Retinal pigment epithelial cell (primary cell): ENCODE measurements at places on chromosomes 2 and 18.

DNA sequence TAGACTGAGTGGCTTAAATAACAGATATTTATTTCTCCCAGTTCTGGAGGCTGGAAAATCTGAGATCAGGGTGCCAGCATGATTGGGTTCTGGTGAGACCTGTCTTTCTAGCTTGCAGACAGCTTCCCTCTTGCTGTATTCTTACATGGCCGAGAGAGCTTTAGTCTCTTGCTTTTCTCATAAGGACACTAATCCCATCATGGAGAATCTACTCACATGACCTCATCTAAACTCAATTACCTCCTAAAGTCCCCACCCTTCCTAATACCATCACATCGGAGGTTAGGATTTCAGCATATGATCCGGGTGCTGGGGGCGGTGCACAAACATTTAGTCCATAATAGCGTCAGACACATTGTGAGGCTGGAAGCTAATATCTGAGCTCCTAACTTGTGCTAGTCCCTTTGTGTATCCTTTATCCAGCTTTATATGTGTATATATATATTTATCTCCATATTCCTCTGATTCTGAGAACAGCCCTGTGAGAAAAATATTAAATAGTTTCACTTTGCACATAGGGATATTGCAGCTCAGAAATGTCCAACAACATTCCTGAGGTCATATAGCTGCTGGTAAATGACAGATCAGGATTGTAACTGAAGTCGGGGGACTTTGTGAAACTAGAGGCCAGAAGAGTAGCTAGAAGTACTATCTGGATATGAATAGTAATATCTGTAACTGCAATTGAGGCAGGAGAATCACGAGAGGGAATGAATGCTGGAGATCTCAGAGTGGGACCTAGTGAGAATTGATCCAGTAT lies 28.9 kb downstream of the MARCHF4 start:
- DNase-seq, result peak; percentile 36

- DNase-seq, result no peak
Measured at GRCh38 chr2:195150819-195151218, 506.2 kb upstream of the SLC39A10 start.

- DNase-seq, result no peak
Measured at GRCh38 chr2:75162897-75163296, 36.4 kb downstream of the TACR1 start.

DNA sequence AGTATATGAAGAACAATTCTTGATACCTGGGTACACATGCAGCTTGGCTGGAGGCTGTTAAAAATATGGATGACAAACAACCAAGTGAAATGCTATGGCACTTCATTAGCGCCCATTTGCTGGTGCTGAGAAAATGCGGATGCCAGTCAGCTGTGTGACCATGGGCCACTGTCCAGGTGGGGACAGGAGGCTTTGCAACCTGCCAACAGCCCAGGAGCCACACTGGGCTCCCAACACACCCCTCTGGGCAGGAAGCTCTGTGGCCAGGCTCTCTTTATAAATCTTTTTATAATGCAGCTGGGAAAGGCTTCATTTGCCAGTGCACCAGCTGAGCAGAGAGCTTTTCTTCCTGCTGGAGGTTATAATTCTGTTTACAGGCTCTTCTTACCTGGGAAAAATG lies 19.9 kb downstream of the RNF144A start:
- DNase-seq, result no peak

DNA sequence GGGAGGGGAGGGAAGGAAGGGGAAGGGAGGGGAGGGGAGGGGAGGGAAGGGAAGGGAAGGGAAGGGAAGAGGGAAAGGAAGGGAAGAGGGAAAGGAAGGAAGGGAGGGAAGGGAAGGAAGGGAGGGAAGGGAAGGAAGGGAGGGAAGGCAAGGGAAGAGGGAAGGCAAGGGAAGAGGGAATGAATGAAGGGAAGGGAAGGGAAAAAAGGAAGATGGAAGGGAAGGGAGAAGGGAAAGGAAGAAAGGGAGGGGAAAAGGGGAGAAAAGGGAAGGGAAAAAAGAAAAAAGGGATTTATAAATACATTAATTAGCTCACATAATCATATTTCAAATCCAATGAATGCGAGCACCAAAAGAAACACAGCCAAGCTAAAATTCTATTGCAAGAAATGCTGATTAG lies 202.9 kb upstream of the LRRTM4 start:
- no peak for DNase-seq

DNA sequence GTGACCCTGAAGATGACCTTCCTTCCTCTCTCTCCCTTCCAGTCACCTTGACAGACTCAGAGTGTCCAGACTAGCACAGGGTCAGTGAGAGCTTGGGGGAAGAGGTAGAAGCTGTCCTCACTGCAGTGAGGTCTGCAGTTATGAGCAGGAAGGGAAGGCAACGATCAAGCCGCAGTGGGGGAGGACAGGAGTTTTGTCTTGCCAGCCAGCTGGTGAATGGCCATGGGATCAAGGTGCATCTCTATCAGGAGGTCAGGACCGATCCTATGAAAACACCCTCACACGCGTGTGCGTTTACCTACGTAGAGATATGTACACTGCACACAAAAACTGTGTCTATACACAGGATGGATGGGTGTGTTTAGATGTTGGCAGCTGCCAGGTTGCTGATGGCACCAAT lies 83.2 kb downstream of the THNSL2 start:
- no peak for DNase-seq

GRCh38 chr18:13605477-13605876 lies 120.9 kb downstream of the FAM210A start:
- DNase-seq, result no peak

DNA sequence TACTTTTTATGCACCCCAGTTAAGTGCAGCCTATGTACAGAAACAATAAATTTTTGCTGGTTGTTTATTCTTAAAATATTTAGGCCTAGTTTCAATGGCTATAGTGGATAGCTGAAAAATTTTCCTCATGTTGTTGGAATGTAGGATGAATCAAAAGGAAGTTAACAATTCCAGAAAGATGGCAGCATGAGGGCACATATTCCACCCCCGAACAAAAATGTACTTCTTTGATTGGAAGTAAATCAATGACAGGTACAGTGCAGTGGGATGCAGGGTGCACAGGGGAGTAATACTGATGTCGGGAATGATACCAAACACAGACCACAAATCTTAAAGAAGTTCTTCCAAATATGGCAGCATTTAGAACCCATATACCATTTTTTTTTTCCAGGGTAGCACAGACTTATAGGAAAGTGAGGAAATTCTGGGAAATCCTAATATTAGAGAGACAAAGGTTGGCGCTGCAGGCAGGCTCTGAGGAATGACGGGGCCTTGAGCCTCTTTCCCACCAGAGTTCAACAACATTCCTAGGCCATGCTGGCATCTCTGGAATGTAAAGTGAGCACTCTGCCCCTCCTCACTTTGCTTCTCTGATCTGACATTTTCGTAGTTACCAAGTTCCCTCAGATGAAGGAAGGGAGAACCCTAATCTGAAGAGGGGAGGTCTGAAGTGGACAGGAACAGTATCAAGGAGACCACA lies 36.6 kb upstream of the IKZF2 start:
- peak; percentile 72 for DNase-seq

DNA sequence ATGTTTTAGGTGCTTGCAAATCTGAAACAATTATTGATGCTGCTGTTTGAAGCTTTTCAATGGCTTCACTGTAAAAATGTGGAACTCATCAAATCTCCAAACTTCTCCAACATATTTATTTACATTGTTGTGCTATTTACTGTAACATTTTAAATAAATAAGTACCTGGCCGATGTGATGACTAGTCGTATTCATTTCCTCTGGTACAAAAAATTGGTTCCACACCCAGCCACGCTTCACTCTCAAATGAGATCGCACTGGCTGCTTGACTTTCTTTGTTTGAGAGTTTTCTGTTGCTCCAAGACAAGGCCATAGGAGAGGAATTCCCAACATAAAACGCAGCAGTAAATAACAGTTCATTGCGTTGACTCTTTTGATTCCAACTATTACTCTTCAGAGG lies 32.0 kb downstream of the CDH19 start:
- DNase-seq, result no peak

DNA sequence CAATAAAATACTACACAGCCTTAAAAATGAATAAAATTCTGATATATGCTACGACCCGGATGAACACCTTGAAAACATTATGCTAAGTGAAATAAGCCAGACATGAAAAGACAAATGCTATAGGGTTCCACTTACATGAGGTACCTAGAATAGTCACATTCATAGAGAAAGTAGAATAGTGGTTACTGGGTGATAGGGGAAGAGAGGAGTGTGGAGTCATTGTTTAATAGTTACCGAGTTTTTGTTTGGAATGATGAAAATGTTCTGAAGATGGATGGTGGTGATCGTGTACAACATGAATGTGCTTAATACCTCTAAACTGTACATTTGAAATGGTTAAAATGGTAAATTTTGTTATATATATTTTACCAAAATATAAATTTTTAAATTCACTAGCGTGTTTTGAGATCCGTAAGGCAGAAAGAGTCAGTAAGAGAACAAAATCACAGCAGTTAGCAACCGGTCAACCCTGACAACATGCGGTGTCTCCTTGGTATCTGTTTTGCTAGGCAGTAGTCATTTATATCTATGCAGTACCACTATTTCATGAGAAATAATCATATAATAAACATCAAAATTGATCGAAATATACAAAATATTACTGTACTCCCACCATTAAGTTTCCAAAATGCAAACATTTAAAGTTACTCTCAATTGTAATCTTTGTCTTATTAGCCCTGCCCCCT lies 11.1 kb downstream of the SCN9A start:
- no peak for DNase-seq

- no peak for DNase-seq
Measured at GRCh38 chr18:23756590-23757436, 67.6 kb downstream of the LAMA3 start.

DNA sequence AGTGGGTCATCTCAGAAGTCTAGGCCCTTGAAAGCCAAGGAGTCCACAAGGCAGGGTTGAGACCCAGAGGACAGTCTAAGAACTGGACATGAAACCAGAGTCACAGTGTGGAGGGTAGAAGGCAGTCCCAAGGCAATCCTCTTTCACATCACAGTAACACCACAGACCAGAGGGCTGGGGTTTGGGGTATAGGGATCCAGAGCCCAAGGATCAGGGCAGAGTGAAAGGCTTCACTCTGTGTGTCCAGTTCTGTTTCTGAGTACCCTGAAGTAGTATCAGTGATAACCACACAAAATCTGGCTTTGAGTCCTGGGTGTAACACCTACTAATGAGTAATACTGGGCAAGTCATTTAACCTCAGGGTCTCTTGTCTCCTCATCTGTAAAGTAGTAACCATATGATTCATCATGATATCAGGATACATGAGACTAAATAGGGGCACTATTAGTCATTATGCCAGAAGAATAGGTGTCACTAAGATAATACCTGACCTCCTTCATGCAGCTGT lies 91.0 kb downstream of the ICA1L start:
- no peak for DNase-seq

DNA sequence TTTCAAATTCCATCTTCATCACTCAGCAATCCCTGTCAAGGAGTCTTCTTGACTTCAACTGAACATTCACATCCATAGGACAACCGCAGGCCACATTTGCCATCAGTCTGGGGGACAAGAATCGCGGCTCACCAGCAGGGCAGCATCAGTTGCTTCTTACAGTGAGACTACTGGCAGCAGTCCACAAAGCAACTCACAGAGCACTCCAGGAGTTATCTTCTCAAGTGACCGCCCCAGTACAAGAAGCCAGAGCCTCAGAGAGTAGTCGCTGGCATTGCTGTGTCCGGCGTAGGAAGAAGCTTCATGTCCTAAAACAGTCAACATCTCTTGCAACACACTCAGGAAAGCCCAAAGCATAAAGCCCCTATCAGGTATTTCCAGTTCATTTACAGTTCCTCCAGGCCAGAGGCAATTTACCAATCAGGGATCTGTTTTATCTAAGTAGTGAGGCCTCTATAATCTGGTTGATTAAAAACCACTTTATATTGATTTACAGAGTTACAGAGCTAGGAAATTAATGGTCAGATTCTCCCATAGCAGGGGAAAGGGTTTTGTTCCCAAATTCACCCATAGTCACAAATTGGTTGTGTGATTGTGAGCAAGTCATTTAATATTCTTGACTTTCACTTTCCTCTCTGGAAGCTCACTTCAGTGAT lies 177.3 kb downstream of the NBAS start:
- no peak for DNase-seq

GRCh38 chr18:75051757-75052156 lies 157.2 kb downstream of the PTGR3 start:
- DNase-seq, result no peak

DNA sequence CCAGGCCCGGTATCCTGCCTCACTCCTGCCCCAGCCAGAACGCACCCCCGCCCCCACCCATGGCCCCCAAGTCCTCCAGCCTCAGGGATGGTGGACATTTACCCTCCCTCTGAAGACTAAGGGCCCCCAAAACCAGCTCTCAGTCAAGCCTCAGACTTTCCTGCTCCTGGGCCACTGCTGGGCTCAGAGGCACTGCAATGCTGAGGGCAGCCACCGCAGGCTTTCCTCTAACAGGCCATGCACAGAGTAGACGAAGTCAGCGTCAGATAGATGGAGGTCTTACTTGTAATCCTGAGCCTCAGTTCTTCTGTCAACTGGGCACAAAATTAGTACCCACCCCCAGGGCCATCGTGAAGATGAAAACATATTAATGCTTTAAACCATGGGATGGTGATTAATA lies 92.6 kb downstream of the TTC32 start:
- DNase-seq, result no peak

GRCh38 chr2:164826293-164827243 lies 15.1 kb downstream of the COBLL1 start:
- no peak for DNase-seq

GRCh38 chr18:8439055-8439454 lies 170.2 kb upstream of the RAB12 start:
- DNase-seq, result no peak

DNA sequence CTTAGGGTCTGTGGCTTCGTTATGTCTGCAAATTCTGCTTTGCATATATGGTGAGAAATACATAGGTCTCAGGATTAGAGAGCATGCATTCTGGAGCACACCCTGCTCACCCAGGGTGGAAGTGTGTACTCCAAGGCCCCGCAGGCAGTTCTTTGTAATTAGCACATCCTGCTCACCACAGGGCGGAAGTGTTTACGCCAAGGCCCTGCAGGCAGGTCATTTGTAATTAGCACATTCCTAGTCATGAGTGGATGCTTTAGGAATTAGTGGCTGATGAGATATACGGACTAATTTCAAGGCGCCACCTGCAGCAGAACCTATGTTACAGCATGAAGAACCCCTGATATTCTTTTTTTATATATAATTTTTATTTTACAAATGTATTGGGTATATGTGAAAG lies 4.2 kb downstream of the ALLC start:
- DNase-seq, result no peak

GRCh38 chr18:13253786-13254688 lies 35.5 kb downstream of the LDLRAD4 start:
- DNase-seq, result no peak

DNA sequence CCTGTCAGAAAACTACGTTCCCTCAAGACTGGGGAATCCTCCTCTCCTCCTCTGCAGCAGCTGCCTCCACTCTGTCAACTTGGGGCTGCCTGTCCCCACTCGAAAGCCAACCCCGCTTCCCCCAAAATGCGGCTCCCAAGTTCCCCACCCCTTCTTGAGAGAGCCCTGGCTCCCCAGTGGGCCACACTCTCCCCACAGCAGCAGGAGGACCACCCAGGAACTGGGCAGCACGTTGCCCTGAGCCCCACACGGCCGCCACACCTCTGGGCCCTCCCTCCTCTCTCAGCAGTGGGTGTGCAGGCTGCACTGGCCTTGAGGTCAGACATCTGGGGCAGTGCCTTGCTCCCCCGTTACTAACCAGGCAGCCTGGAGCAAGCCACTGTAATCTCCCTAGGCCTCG lies 9.6 kb upstream of the TEX51 start:
- no peak for DNase-seq
